Kidney capillary endothelial cell (primary cell): ENCODE measurements at places on chromosomes 5 and 9.

DNA sequence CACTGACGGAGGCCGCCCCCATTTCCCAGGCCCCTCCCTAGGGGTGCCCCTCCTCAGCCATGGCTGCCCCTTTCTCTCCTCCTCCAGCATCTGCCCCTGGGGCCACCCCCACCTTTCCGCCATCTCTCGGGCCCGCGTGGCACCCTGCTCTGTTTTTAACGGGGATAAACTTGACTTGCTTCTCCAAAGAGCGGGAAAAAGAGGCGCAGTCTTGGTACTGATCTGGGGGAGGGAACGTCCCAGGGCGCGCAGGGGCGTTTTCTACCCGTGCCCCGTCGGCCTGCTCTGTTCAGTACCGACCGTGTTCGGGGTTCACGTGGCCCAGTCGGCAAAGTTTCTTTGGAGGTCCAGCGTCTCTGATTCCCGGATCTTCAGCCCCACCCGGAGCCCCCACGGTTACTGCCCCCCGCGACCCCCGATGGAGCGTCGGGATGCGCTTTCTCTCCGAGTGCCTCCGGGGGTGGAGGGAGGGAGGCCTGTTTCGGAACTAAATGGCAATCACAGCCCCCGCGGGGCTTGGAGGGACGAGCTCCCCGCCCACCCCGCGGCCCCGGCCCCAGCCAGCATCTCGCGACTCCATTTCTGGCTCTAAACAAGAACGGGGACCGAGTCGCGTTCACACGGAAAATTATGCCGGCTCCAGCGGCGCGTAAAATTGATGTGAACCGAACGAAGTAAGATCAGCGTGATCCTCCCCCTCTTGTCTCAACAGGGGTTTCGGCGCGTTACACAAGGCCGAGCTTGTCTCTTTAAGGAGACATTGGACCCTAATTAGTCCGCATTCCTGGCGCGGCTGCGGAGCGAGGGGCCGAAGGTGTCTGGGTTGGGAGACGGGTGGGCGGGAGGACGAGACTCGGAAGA lies 1.1 kb upstream of the TLE4 start:
- DNase-seq = no peak

- DNase-seq = no peak
Observed at GRCh38 chr5:2762744-2763532, 11.5 kb upstream of the IRX2 start.

DNA sequence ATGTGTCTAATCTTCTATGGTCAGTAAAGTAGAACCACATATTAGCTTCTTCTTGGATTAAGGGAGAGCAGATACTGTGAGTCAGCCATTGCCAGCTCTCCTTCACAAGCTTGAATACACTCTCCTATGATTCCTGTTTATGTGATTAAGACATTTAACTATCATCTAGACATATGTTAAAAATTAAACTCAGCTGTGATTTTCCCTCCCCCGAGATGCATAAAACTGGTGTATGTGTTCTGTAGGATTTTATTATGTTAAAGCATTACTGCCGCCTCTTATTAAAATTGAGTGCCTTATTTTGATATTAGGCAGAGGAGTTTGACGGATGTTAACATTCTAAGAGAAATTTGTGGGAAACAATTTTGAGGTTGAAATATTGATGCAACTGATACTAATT lies 114.6 kb downstream of the ACTBL2 start:
- DNase-seq = no peak

- peak; percentile 65 for DNase-seq
Observed at GRCh38 chr5:143065185-143065965, 295.2 kb downstream of the ARHGAP26 start.

DNA sequence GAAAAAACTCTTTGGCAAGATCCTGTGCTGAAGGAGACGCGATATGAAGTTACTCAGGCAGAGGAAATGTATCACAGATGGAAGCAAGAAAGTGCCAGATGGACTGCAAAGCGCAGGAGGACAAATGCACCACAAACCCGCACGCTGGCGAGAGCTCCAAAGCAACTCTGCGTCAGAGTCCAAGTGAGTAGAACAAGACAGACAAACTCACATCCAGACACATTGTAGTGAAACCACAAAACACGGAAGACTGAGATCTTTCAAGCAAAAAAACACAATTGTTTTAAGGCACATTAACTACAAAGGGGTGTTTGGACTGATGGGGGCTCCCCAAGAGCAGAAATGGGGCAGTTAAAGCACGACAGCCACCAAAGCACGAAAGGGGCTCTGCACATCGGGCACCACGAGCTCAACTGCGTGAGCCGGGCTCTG lies 39.2 kb upstream of the NKD2 start:
- DNase-seq = no peak

GRCh38 chr9:124399323-124399967 lies 15.8 kb downstream of the PSMB7 start:
- DNase-seq = no peak

DNA sequence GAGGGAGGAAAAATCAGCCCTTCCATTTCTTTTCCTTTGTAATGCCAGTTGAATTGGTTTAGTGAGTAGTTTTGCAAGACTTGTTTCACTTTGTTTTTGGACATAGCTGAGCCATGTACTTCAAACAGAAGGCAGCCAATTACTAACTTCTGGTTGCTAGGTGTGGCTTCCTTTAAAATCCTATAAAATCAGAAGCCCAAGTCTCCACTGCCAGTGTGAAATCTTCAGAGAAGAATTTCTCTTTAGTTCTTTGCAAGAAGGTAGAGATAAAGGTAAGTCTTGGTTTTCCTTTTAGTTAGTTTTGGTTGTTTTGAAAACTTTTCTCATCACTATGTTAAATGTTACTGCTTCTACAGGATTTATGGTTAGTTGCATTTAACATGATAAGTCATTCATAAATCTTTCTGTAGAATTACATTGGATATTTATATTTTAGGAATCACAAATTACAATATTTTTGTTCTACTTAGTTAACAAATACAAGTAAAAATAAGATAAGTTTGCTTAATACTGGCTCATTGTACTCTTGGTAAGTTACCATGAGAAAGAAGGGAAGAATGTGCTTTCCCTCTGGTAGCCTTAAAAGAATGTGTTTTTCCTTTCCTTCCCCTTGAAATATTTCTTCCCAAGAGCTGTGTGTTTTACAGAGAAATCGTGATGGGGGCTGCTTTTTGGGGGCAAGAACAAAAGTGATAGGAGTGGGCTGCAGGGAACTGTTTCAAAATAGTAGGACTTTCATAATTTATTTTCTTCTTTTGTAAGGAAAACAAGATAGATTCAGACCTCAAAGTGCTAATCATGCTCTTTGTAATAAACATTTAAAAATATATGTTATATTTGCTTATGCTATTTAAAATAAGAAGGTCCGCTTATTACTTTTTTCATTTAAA lies at the start of gene ANXA1:
ANXA1 (plus strand) TSS at position 213 of the 890 bp plus-strand sequence. CDS start 6,671 bp downstream, outside the sequence.
- peak; percentile 76 for DNase-seq

GRCh38 chr9:131621551-131622358 lies 76.4 kb downstream of the PRRT1B start:
- DNase-seq = no peak

DNA sequence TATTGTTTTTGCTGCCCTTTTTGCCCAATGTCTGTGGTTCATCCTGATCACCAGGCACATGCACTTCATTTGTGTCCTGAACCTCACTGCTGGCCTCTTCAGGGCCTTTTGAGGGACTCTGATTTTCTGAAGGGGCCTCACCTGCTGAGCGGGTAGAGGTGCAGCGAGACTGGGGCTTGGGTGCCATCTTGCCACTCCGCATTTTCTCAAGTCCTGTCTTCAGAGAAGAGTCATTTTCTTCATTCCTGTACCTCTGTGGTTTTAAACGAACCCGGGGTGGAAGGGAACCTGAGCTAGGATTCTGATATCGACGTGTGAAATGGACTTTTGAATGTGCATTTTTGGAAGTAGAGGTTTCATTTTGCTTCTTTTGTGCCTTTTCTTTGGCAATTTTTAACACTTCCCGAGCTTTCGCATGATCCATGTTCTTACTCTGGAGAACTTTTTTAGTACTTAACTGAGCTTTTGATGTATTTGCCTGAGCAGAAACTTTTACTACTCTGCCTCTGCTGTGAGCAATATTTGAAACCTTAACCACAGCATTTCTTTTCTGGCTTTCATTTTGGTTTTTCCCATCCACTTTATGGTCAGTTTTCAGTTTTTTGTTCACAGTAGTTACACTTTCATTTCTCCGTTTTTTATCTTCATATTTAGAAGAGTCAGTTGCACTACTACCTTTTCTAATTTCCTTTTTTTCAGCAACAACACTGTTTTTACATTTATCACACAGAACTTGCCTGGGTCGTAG lies 26.1 kb downstream of the PWWP2A start:
- DNase-seq = no peak

- DNase-seq = no peak
Observed at GRCh38 chr9:127534931-127535330, 77.1 kb upstream of the STXBP1 start.

DNA sequence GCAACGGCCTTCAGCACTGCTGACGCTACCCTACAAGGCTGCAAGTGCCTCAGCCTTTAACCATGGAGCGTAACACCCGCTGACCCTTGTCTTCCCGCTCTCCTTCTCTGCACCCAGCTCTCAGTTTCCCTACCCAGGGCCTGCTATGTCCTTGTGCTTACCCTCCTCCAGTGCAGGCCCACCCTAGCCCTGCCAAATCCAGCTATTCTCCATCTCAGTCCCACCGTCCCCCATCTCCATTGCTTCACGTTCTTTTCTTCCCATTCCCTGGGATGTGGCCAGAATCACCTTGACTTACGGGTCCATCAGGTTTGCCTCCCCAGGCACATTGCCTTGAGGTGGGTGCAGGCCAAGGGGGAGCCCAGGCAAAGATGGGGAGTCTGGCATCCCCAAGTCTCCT lies 91.2 kb downstream of the PAX5 start:
- DNase-seq = no peak

DNA sequence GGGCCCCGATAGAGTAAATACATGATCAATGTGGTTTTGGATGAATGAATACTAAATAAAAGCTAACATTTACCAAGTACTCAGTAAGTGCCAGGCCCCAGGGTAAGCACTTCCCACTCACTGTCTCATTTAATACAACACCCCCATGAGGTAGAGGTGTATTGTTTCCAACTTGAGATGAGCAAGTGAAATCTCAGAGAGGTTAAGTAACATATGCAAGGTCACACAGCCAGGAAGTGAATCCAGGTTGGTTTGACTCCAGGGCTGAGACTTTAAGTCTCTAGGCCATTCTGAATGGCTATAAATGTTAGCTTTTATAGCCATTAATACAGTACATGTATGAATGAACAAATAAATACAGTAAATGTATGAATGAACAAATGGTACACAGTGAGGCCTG lies 39.4 kb downstream of the LHX2 start:
- no peak for DNase-seq

DNA sequence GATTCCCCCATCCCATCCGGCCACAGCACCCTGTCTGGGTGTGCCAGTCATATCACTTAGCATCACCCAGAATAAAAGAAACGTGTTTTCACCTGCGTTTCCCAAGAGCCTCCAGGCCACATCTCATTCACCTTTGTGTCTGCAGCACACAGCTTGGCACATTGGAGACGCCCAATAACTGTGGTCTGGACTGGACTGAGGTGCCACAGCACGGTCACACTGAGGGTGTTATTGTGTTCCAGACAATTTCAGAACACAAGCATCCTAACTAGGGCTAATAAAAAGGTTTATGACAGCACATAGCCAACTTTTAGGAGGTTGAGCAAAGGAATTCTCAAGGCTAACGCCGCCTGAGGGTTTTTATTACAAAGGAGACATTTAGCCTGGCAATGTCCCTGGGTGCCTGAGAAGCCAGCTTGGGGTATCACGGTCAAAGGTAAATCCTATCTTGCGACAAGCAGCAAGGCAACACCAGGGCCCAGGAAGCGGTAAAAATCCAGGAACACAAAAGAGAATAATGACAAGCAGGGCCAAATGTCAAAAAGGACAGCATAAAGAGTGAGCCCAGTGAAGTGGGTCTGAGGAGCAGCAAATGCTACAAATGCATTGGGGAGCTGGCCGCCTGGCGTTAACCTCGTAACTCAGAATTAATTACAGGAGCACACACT lies 3.4 kb downstream of the EPB41L4B start:
- no peak for DNase-seq
